ENCODE measurements at places on chromosomes 2 and 18. TPM values are rescaled to one million over a fixed set of nuclear protein-coding genes. Genes with fewer than 3 reads are reported as not detected.

Gene B3GNT7
- total RNA-seq = 9.9 TPM

Gene SP5
- not detected for total RNA-seq

Gene GALNT5
- 2.4 TPM for total RNA-seq

Gene DSC1
- total RNA-seq = not detected

Gene RTP5
- not detected for total RNA-seq

Gene DSG1
- total RNA-seq = not detected

Gene PSD4
- total RNA-seq = 2.6 TPM

Gene GALNT14
- 217 TPM for total RNA-seq

Gene TMEM163
- total RNA-seq = 1.0 TPM

Gene ABCB11
- not detected for total RNA-seq

Gene FBLN7
- total RNA-seq = 0.49 TPM

Gene RUFY4
- total RNA-seq = not detected

Gene SCN2A
- 0.89 TPM for total RNA-seq

Gene MARS2
- 7.5 TPM for total RNA-seq

Gene THSD7B
- total RNA-seq = 0.13 TPM

Gene XRCC5
- total RNA-seq = 220 TPM

Gene CPS1
- total RNA-seq = 4.8 TPM

Gene CNTNAP5
- not detected for total RNA-seq

Gene POTEJ
- not detected for total RNA-seq

Gene GPR55
- total RNA-seq = not detected

Gene TMEM169
- total RNA-seq = 7.0 TPM
